ENCODE measurements at places on chromosomes 4 and X. TPM values are rescaled to one million over a fixed set of nuclear protein-coding genes. Genes with fewer than 3 reads are reported as not detected.

DNA sequence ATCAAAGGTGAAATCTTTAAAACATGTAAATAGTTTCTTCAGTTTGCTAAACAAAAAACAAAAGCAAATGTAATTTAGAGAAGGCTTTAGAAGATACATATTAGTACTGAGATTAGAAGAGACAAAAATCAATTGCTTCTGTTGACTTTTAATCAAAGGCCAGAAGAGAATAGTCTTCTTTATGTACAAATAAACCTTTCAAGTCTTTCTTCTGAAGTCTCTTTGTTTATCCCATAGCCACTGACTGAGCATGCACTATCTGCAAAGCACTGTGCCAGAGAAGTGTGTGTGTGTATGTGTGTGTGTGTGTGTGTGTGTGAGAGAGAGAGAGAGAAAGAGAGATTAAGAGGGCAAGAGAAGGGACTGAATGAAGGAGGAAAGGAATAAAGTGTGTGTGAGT lies 198.4 kb downstream of the GLUD2 start:
- no peaks in the 10 kb centered on the region for H3K27me3 ChIP-seq
- H3K4me3 ChIP-seq: no peak overlapping the region
- H3K27ac ChIP-seq: no peak overlapping the region
- no peaks in the 10 kb centered on the region for H3K36me3 ChIP-seq

DNA sequence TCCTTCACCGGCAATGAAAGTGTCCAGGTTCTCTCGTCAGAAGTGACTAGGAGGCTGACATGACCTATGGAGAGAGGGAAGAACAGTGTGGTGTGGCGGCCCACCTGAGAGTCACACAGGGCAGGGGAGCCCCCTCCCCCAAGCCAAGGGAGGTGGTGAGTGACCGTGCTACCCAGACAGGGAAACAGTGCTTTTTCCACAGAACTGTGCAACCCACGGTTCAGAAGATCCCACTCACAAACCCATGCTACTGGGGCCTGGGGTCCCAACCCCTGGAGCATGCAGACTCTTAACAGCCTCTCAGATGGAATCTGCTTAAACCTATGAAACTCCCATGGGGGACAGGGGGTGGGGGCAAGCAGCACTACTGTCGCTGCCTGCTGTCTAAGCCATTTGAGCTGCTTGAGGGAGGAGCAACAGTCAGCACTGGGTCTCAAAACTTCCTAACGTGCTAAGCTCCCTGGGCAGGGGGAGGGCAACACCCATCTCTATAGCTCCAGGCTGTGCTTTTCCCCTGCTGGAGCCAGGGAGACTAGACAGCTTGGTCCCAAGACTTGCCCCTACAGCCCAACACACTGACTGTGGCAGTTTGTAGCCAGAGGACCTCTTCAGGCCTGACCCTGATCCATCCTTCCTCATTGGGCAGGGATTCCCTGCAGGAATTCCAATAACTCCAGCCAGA lies 850.4 kb upstream of the AADAT start:
- no peak overlapping the region for H3K4me3 ChIP-seq
- H3K27ac ChIP-seq: no peak overlapping the region
- no peak for DNase-seq
- no peaks in the 10 kb centered on the region for H3K27me3 ChIP-seq

DNA sequence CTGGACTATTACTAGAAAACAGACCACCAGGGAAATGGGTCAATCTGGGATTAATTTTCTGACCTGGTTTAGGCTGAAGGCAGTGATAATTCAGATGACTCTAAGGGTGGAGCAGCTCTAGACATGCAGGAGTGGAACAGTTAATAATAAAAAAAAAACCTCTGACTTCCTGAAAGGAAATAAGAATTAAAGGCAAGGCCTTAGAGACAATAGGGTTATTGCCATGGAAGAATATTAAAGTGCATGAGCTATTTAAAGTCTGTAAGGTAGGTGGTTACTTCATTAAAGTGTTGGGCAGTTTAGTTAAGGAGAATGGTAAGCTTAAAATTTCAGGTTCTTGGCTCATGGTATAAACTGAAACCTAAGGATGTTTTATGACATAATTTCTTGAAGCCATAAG lies 14.6 kb upstream of the ADH5 start:
- H3K36me3 ChIP-seq: no peaks in the 10 kb centered on the region
- peaks cover 30% of the 10 kb centered on the region for H3K4me1 ChIP-seq
- H3K27ac ChIP-seq: no peak overlapping the region
- DNase-seq: no peak

DNA sequence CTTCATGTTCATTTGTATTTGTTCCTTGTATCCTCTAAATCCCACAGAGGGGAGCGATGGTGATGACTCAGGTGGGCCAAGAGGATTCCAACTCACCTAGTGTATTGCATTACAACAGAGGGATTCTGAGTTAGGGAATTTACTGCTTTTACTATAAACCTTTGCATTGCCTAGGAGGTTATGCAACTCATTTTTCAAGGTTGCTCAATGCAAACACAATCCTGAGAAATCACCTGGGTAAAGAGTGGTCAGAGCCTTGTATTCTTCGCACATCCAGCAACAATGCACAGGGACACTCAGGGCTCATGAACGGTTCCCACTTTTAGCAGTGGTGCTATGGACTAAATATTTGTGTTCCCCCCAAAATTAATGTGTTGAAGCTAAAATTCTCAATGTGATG lies 28.6 kb upstream of the LSM6 start:
- peaks cover 12% of the 10 kb centered on the region for H3K27me3 ChIP-seq
- H3K4me1 ChIP-seq: no peaks in the 10 kb centered on the region
- no peak overlapping the region for H3K4me3 ChIP-seq
- no peak for DNase-seq
- H3K27ac ChIP-seq: no peak overlapping the region

DNA sequence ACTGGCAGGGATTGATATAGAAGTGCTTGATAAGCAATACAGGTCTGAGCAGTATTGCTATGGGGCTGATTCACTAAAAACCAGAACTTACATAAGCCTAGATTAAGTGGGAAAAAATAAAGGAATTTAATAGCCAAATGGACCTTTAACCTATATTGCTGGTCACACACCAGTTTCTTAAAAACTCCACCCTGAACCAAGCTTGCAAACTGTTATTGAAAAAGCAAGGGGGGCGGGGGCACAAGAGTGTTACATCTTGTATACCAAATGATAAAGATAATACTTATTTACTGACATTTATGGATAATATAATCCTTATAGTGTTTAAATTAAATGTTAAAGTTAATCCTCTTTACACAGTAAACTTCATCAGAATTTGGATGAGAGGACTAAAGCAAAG lies 40.3 kb upstream of the PITX2 start:
- no peak overlapping the region for H3K27ac ChIP-seq
- DNase-seq: no peak
- no peaks in the 10 kb centered on the region for H3K4me1 ChIP-seq
- peaks cover 2% of the 10 kb centered on the region for H3K36me3 ChIP-seq
- H3K4me3 ChIP-seq: no peak overlapping the region
- H3K27me3 ChIP-seq: peaks cover 32% of the 10 kb centered on the region

GRCh38 chrX:100864657-100865391 lies 9.3 kb downstream of the NOX1 start:
- H3K27me3 ChIP-seq: peaks cover 2% of the 10 kb centered on the region
- DNase-seq: no peak
- peaks cover 10% of the 10 kb centered on the region for H3K4me1 ChIP-seq
- no peak overlapping the region for H3K4me3 ChIP-seq

DNA sequence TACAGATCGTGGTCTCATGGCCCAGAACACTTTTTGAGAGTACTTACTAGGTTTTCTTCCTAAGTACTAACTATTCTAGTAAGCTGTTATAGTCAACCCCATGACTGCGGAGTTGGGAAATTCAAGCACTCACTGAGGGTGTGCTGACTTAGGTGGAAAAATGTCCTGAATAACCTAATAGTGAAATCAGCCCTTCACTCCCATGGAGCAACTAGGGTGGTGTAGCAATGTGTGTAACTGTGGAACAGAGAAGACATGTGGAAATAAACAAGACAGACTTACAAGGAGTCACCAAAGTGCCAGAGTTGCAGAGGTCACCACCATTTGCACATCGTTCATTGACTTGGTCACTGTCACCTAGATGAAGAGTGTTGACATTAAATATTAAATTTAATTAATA lies 12.1 kb upstream of the VSIG4 start:
- no peak overlapping the region for H3K27ac ChIP-seq
- no peaks in the 10 kb centered on the region for H3K4me1 ChIP-seq
- no peaks in the 10 kb centered on the region for H3K27me3 ChIP-seq
- H3K36me3 ChIP-seq: no peaks in the 10 kb centered on the region
- DNase-seq: no peak

DNA sequence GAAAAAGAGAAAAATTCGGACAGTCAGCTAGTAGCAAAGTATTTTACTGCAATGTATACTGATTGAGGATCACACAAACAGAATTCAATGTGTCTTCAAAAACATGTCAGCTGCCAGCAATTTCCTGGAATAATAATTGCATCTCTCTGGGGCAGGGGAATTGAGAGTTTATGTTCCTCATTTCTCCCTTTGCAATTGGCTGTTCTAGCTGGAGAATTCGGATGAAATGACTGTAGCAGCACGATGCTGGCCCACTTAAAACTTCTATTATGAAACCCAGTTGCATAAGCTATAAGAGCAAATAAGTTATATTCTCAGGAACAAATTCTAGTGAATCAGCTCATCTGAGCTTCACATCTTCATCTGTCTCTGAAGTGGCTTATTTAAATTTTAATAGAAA lies 99.9 kb upstream of the CPEB2 start:
- peaks cover 22% of the 10 kb centered on the region for H3K27me3 ChIP-seq
- no peak overlapping the region for H3K4me3 ChIP-seq
- no peak overlapping the region for H3K27ac ChIP-seq
- no peak for DNase-seq

GRCh38 chr4:4502694-4503311 lies 39.0 kb downstream of the STX18 start:
- H3K27me3 ChIP-seq: no peaks in the 10 kb centered on the region
- peak overlapping the region; percentile 61 for H3K4me3 ChIP-seq
- peak overlapping the region; percentile 38 for H3K27ac ChIP-seq
- peaks cover 12% of the 10 kb centered on the region for H3K4me1 ChIP-seq
- DNase-seq: no peak

GRCh38 chr4:17336524-17336961 lies 175.3 kb downstream of the QDPR start:
- no peak for DNase-seq
- H3K4me3 ChIP-seq: no peak overlapping the region
- peaks cover 2% of the 10 kb centered on the region for H3K36me3 ChIP-seq
- no peaks in the 10 kb centered on the region for H3K4me1 ChIP-seq
- no peak overlapping the region for H3K27ac ChIP-seq

DNA sequence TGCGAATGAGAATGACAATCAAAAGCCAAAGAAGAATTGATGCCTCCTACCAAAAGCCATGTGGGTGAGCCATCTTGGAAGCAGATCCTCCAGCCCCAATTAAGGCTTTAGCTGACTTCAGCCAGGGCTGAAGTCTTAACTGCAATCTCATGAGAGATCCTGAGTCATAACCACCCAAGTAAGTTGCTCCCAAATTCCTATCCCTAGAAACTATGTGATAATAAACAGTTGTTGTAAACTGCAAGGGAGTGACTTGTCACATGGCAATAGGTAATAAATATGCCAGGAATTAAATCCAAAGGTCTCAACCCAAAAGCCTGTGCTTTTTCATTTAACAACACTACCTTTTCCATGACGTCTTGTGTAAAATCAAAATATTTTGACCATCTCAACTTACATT lies 154.2 kb upstream of the TBL1X start:
- H3K36me3 ChIP-seq: no peaks in the 10 kb centered on the region
- no peaks in the 10 kb centered on the region for H3K27me3 ChIP-seq
- no peak overlapping the region for H3K4me3 ChIP-seq
- peaks cover 4% of the 10 kb centered on the region for H3K4me1 ChIP-seq
- no peak overlapping the region for H3K27ac ChIP-seq

DNA sequence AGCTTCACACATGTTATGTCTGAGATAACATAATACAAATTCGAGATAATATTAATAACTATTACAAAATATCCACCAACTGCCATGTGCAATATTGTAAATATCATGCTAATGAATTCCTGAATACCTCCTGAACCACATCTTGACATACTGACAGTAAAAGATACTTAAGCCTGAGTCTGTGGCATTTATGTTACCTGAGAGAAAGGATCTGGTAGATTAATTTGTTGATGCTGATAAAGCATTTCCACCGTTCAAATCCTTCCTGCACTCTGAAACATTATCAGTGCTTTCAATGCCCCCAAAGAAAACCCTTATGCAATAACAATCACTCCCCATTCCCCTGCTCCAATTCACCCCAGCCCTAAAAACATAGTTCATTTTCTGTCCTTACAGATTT lies 38.8 kb upstream of the ADGRA3 start:
- H3K4me1 ChIP-seq: no peaks in the 10 kb centered on the region
- H3K27ac ChIP-seq: no peak overlapping the region
- peaks cover 17% of the 10 kb centered on the region for H3K27me3 ChIP-seq
- H3K4me3 ChIP-seq: no peak overlapping the region
- peaks cover 1% of the 10 kb centered on the region for H3K36me3 ChIP-seq

- DNase-seq: no peak
- no peak overlapping the region for H3K4me3 ChIP-seq
- no peaks in the 10 kb centered on the region for H3K27me3 ChIP-seq
- H3K36me3 ChIP-seq: peaks cover 2% of the 10 kb centered on the region
These were observed 282.1 kb upstream of the EMCN start for GRCh38 chr4:100799761-100800539.

DNA sequence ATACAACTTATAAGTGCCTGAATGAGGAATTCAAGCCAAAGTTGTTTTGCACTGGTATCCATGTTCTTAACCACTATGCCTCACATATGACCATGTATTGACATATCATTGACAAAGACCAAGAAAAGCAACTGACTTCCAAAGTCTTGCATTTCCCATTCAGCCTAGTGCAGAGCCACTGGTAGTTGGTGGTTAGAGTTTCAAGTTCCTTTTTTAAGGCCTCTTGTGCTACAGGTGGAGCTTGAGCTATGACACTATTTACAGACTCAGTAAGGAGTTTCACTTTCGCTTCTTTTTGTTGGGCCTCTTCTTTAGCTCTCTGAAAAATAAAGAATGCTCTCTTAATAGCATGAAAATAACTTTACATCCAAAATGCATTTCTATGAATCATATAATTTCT lies 763.0 kb downstream of the DMD start:
- no peaks in the 10 kb centered on the region for H3K4me1 ChIP-seq
- peaks cover 2% of the 10 kb centered on the region for H3K36me3 ChIP-seq
- DNase-seq: no peak
- H3K4me3 ChIP-seq: no peak overlapping the region

DNA sequence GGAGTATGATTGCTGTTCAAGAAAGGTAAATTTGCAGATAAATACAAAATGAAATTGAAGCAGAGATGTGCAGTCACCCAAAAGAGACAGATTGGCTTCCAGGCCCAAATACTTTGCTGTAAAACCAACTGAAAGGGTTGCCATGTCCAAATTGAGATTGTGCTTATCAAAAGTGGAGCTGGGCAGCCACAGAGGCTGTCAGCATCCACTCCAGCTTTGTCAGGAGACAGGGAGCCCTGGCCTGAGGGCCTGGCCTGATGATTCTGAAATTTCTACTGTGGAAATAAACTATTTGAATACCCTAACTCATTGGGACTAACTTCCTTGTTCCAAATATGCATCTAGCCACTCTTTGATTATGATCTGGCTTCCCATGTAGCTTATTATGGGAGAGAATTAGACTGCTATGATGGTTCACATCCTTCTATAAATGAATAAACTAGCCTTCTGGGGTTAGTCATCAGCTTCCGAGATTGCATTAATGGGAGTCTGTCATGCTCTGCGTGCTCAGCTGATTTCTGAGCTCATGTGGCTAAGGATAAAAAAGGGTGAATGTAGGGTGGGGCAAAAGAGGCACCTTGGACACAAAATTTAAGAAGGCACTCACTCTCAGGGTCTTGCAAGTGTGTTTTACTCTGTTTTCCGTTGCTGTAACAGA lies 48.2 kb downstream of the SLC34A2 start:
- H3K4me1 ChIP-seq: no peaks in the 10 kb centered on the region
- no peak overlapping the region for H3K4me3 ChIP-seq
- H3K36me3 ChIP-seq: no peaks in the 10 kb centered on the region
- peaks cover 3% of the 10 kb centered on the region for H3K27me3 ChIP-seq
- no peak for DNase-seq

The RTL9 gene
- 0.33 TPM for total RNA-seq

The PHOX2B gene
- not detected for total RNA-seq

The TRIM75 gene
- total RNA-seq: not detected

The TRO gene
- total RNA-seq: 105 TPM

The SHROOM2 gene
- 4.0 TPM for total RNA-seq

Data from chondrocyte (in vitro differentiated cells).